ENCODE measurements at places on chromosomes 1 and 21. TPM values are rescaled to one million over a fixed set of nuclear protein-coding genes. Genes with fewer than 3 reads are reported as not detected.

Gene CAP1
- 206 TPM for total RNA-seq

Gene LRRC71
- not detected for total RNA-seq

Gene RGS16
- total RNA-seq, result 1.2 TPM

Gene GBP7
- total RNA-seq, result not detected

Gene ZNF436
- total RNA-seq, result 20.9 TPM

Gene VPS26C
- 49.6 TPM for total RNA-seq

Gene CLEC20A
- total RNA-seq, result not detected

GRCh38 chr21:32360401-32360975 is 32.3 kb downstream of the URB1 start:
- H3K36me3 ChIP-seq, result peaks cover 72% of the 10 kb centered on the region
- H3K4me3 ChIP-seq, result no peak overlapping the region
- H3K4me1 ChIP-seq, result peaks cover 26% of the 10 kb centered on the region
- no peaks in the 10 kb centered on the region for H3K27me3 ChIP-seq

DNA sequence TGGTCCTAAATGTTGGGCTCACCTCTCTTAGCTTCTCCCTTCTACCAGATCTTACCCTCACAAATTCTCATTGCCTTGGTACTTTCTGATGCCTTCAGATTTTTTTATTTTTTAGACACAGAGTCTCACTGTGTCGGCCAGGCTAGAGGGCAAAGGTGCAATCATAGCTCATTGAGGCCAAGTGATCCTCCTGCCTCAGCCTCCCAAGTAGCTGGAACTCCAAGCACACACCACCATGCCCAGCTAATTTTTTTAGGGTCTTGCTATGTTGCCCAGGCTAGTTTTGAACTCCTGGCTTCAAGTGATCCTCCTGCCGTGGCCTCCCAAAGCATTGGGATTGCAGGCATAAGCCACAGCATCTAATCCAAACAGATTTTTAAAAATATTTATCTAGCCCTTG is 69.4 kb downstream of the ZSWIM5 start:
- no peaks in the 10 kb centered on the region for H3K27me3 ChIP-seq
- DNase-seq, result no peak
- no peaks in the 10 kb centered on the region for H3K4me1 ChIP-seq
- H3K36me3 ChIP-seq, result no peaks in the 10 kb centered on the region
- H3K4me3 ChIP-seq, result no peak overlapping the region

GRCh38 chr1:39269791-39270342 is 65.4 kb downstream of the MACF1 start:
- H3K27me3 ChIP-seq, result no peaks in the 10 kb centered on the region
- H3K4me1 ChIP-seq, result peaks cover 70% of the 10 kb centered on the region
- peak overlapping the region; percentile 90 for H3K27ac ChIP-seq
- DNase-seq, result no peak

DNA sequence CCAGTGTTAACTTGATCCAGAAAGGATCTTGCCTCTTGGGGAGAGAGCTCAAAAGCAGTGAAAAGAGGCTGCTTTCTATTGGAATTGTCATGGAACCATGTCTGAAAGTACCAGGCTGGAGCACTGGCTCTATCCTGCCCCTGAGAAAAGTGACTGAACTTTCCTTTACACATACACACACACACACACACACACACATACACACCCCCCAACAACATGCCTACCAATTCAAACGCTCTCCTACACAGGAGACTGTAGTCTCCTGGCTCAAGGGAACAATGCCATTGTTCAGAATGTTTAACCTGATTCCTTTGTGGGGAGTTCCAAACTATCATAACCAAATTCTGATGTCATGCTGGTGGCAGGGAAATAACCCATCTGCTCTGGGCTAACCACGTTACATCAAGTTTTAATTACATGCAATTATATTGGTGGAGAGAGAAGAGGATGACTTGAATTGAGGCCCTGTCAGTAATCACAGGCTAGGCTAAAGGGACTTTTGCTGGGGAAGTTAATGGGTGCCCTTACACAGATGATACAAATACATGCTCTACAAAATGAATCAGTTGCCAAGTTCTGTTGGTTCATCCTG is 52.3 kb upstream of the DUSP10 start:
- no peak for DNase-seq
- H3K27me3 ChIP-seq, result no peaks in the 10 kb centered on the region
- no peaks in the 10 kb centered on the region for H3K4me1 ChIP-seq
- no peak overlapping the region for H3K4me3 ChIP-seq

DNA sequence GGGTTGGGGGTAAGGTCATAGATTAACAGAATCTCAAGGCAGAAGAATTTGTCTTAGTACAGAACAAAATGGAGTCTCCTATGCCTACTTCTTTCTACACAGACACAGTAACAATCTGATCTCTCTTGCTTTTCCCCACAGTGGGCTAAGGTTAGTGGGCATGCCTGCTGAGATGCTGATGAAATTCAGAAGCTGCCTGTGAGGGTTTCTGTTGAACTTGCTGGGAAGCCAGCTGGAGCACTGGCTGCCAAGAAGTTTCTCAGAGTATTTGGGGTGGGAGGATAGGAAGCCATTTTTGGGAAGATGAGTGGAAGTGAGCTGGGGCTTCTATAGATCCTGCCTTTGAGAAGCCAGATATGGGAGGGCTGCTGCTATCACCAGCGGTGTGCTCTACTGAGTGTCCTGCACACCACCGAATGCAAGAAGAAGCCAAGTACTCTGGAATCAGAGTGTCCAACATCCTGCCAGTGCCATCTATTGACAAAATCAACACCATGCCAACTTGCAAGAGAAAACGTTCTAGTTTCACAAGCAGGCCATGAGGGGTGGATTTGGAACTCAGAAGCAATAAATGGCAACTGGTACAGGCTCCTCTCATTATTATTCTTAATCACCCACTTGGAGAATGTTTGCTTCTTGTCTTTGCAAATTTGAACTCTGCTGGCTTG is 102.7 kb downstream of the PTPRU start:
- H3K4me1 ChIP-seq, result no peaks in the 10 kb centered on the region
- H3K4me3 ChIP-seq, result no peak overlapping the region
- no peak overlapping the region for H3K27ac ChIP-seq
- H3K36me3 ChIP-seq, result no peaks in the 10 kb centered on the region

DNA sequence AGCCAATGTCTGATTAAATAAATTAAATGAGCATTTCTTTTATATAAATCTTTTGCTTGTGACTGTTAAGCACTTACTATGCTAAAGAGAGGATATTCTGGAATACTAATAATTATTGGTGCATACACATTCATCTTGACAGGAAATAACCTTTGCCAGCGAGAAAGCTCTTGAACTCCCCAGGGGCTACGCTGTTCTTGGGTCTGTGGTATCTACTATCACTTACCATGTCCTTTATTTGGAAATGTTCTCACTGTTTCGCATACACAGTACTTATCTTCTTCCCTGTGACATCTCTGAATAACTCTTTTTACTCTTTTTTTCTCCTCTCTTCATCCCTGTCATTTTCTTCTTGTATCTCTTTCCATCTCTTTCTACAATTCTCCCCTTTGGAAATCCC is 178.7 kb downstream of the GABPA start:
- no peak overlapping the region for H3K4me3 ChIP-seq
- H3K27me3 ChIP-seq, result no peaks in the 10 kb centered on the region
- no peak overlapping the region for H3K27ac ChIP-seq
- peaks cover 6% of the 10 kb centered on the region for H3K4me1 ChIP-seq
- DNase-seq, result no peak

DNA sequence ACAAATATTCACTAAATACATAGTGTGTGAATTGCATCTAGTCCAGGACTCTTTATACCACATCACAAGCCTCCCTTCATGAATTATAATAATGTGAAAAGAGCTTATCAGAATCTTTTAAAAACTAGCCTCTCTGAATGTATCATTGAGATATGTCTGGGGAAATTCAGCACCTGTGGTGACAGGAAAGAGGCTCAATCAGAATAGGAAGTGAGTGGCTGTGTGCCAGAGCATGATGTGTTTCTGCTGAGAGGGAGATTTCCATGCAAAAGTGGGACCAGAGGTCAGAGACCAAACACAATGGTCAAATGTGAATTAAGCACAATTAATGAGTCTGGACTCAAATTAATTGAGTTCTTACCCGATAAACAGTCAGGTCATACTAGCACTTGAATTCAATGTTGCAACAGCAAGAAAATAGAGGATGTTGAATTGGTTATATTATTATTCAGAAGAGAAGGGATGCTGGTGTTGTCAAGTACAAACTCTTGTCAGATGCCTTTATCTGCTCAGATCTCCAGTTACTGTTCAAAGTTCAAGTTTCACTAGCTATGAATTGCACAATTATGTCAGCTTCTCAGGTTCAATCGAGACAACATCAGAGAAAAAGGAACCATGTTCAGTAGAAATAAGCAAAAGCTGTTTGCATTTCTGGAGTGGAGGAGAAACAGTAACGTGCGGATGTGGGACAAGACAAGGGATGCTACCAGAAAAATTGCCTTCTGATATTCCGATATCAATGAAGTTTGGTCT is 226.2 kb downstream of the ZNF326 start:
- no peaks in the 10 kb centered on the region for H3K27me3 ChIP-seq
- H3K36me3 ChIP-seq, result no peaks in the 10 kb centered on the region
- H3K27ac ChIP-seq, result no peak overlapping the region
- DNase-seq, result no peak

GRCh38 chr1:81799939-81800694 is 617 bp upstream of the ADGRL2 start:
- no peaks in the 10 kb centered on the region for H3K27me3 ChIP-seq
- peak overlapping the region; percentile 88 for H3K4me3 ChIP-seq
- DNase-seq, result no peak
- H3K27ac ChIP-seq, result peak overlapping the region; percentile 94

GRCh38 chr1:199490769-199491527 is 536.6 kb upstream of the NR5A2 start:
- H3K27me3 ChIP-seq, result no peaks in the 10 kb centered on the region
- H3K4me3 ChIP-seq, result no peak overlapping the region
- no peak overlapping the region for H3K27ac ChIP-seq
- DNase-seq, result no peak
- no peaks in the 10 kb centered on the region for H3K4me1 ChIP-seq

DNA sequence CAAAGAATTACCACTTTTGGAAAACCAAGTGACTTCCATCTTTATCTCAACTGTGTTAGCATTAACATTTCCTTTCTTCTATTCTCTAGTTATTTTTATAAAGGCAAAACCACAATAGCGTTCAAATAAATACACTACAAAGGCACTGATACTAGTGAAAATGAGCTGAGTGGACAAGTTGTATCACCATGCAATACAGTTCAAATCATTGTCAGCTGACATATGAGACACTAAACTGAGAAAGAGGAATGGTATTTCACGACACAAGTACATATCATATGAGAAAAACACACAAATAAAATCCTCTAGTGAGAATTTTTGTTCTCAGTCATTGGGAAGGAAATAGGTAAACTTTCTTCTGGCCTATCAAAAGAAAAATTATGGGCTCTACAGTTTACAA is 26.2 kb downstream of the ENAH start:
- H3K4me3 ChIP-seq, result no peak overlapping the region
- H3K4me1 ChIP-seq, result peaks cover 26% of the 10 kb centered on the region
- no peaks in the 10 kb centered on the region for H3K27me3 ChIP-seq
- DNase-seq, result no peak
- H3K36me3 ChIP-seq, result no peaks in the 10 kb centered on the region

DNA sequence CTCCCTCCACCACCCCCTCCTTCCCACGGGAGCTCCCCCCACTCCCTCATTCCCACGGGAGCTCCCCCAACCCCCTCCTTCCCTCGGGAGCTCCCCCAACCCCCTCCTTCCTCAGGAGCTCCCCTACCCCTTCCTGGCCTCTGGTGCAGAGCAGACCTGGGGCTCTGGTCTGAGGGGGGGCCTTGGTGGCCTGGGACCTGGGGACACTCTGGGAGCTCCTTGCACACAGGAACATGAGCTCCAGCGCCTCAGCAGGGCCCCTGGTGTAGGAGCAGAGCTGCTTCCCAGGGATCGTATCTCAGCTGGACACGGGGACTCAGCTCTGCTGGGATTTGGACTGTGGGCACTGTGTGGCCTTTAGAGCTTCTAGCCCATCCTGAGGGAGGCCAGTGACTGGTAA is 19.7 kb upstream of the PRSS38 start:
- no peak overlapping the region for H3K27ac ChIP-seq
- H3K4me3 ChIP-seq, result no peak overlapping the region
- no peaks in the 10 kb centered on the region for H3K27me3 ChIP-seq
- H3K4me1 ChIP-seq, result peaks cover 26% of the 10 kb centered on the region

- no peak for DNase-seq
- H3K27me3 ChIP-seq, result no peaks in the 10 kb centered on the region
- no peaks in the 10 kb centered on the region for H3K36me3 ChIP-seq
- H3K4me3 ChIP-seq, result no peak overlapping the region
Measured at GRCh38 chr1:107499139-107499744, 358.4 kb downstream of the NTNG1 start.

GRCh38 chr1:192860478-192861185 is 51.8 kb downstream of the RGS2 start:
- no peak for DNase-seq
- H3K4me3 ChIP-seq, result no peak overlapping the region
- H3K27me3 ChIP-seq, result no peaks in the 10 kb centered on the region
- no peaks in the 10 kb centered on the region for H3K36me3 ChIP-seq
- H3K27ac ChIP-seq, result no peak overlapping the region
